ENCODE measurements at places on chromosomes 3 and 15. TPM values are rescaled to one million over a fixed set of nuclear protein-coding genes. Genes with fewer than 3 reads are reported as not detected.

- DNase-seq, result no peak
- no peaks in the 10 kb centered on the region for H3K27me3 ChIP-seq
- peaks cover 15% of the 10 kb centered on the region for H3K36me3 ChIP-seq
These were observed 12.7 kb upstream of the LXN start for GRCh38 chr3:158685159-158685558.

- H3K4me1 ChIP-seq, result no peaks in the 10 kb centered on the region
- no peaks in the 10 kb centered on the region for H3K36me3 ChIP-seq
- H3K27ac ChIP-seq, result peak within 1 kb of the TSS; percentile 3
- no peak within 1 kb of the TSS for H3K4me3 ChIP-seq
- peaks cover 3% of the 10 kb centered on the region for H3K27me3 ChIP-seq
These were observed at the start of gene COL6A6 for GRCh38 chr3:130516645-130517512. Gene COL6A6, plus strand, starts transcription at chr3:130517177. Its CDS starts 43,188 bp downstream, at chr3:130560365.

DNA sequence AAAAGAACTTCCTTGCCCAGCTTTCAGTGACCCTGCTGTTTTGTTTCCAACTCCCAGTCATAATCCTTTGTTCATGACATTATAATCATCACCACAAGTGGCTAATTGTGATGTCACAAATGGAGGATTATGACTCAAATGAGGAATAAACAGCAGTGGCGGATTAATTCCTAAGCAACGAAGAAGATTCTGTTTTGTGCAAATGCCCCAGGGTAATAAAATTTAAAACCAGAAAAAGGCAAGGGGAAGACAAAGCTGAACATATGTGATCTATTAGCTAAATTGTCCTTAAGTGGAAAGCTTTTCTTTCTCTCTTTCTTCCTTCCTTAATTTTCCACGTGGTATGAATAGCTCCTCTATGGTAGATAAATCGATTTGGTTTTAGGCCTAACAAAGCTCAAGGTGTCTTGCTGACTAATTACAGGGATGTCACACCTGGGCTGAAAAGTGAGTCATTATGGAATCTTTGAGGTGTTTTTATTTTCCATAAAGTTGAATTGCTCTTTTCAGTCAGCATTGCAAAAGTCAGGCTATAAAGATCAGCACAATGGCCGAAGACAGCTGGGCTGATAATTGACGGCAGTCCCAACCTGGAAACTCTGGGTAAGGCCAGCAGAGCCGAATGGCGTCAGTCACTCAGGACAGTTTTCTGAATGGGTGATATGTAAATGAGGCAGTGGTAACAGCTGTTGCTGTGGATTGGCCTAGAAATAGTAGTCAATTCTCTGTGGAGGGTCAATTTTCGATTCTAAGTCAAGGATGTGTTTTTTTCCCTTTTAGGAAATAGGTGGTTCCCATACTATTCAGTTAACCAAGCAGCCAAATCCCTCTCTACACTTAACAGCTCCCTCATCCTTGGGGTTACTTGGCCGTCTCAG is 121.5 kb downstream of the PTPRG start:
- no peaks in the 10 kb centered on the region for H3K36me3 ChIP-seq
- no peak overlapping the region for H3K27ac ChIP-seq
- no peaks in the 10 kb centered on the region for H3K4me1 ChIP-seq
- H3K27me3 ChIP-seq, result no peaks in the 10 kb centered on the region

DNA sequence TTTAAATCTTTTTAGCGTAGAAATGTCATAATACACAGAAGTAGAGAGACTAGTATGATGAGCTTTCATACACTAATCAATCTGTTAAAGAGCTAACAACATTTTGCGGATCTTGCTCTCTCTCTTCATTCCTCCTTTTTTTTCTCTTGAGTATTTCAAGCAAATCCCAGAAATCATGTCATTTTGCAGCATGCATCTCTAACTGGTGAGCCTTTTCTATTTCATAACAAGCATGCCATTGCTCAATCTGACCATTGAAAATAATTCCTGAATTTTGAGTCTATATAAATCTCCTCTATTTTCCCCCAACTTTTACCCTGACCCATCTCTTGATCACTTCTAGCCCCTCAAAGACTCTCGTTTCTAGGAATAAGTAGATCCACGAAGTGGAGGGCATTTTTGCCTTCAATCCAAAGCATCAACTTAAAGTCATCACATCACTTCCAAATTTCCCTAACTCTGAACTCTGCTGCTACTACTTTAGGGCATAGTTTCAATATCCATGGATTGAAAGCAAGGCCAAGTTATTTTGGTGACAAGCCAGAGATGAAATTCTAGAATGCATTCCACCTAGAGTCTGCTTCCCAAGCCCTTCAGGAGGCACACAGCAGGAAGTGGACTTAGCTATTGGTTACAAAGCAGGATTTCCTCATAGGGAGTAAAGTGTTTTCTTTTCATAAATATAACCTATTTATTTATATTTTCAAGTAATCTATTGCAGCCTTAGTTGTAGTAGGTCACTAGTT is 253.5 kb upstream of the ZPLD1 start:
- H3K4me1 ChIP-seq, result peaks cover 11% of the 10 kb centered on the region
- no peak overlapping the region for H3K27ac ChIP-seq
- H3K27me3 ChIP-seq, result no peaks in the 10 kb centered on the region
- DNase-seq, result peak; percentile 65
- H3K4me3 ChIP-seq, result no peak overlapping the region

DNA sequence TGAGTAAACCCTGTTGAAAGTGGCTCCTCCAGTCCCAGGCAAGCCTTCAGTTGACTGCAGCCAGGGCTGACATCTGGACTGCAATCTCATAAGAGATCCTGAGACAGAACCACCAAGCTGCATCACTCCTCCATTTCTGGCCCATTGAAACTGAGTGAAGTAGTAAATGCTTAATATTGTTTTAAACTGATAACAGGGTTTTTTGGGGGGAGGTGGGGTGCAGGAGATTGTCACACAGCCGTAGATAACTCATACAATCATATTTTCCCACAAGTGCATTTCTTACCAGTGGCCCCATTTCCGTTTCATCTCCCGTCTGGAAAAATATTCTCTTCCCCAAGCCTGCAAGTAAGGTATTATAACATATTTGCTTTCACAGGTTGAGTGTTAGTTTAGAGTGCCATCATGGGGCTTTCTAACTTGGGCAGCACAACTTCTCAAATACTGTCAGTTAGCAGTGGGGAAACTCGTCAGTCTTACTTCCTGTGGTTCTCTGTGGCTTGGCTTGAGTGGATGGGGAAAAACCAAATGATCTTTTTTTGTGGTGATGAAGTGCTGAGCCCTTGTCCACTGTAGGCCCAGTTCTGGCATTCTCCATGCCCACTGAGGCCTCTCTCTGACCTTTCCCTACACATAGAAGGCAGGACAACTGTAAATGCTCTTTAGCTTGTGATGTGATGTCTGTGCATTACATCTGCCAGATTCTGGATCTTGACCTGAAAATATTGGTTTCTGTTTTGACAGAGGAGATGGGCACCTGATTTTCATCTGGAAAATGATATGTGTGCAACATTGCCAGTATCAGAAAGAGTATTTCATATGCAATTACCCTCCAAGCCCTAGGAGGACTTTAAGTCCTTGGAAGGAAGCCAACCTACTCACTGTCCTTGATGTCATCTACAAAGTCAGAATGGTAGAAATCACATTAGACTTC is 90.1 kb upstream of the BHLHE40 start:
- no peaks in the 10 kb centered on the region for H3K27me3 ChIP-seq
- DNase-seq, result no peak
- no peak overlapping the region for H3K4me3 ChIP-seq
- H3K36me3 ChIP-seq, result no peaks in the 10 kb centered on the region
- no peaks in the 10 kb centered on the region for H3K4me1 ChIP-seq

TTC23 gene
- total RNA-seq, result 48.5 TPM

TXNRD3 gene
- total RNA-seq, result 11.7 TPM

DNA sequence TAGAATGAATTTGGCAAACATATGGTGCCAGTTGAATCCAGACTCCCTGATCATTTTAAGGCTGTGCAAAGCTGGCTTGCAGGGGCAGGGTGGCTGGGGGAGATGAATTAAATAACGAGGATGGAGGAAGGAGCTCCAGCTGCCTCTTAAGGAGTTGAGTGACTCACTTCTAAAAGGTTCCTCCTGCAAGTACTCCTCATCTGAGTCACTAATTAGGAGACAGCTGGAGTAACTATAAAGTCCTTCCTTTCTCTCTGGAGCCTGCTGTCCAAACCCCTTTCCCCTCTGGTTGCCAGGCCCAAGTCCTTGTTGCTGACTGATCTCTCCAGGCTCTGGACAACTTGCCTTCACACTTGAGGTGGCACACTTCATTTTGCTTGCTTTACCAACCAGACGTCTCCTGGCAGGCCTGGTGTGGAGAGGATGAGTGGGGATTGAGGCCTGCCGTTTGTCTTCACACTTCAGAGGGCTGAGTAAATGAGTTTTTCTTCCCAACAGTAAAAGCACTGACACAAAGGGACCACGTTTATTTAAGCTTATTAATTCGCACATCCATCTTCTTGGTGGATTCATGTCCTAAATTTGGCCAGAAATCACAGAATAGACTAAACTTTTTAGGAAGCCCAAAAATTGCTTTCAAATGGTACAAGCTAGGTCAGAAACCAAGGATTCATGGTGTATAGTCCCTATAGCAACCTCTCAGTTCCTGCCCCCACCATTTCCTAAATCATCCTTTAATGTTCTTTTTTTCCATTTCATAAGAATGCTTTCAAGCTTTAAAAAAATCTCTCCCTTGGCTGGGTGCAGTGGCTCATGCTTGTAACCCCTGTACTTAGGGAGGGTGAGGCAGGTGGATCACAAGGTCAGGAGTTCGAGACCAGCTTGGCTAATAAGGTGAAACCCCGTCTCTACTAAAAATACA is 90.5 kb upstream of the MYRIP start:
- H3K4me1 ChIP-seq, result no peaks in the 10 kb centered on the region
- H3K36me3 ChIP-seq, result no peaks in the 10 kb centered on the region
- no peak overlapping the region for H3K4me3 ChIP-seq
- H3K27me3 ChIP-seq, result no peaks in the 10 kb centered on the region
